Activated naive CD4-positive, alpha-beta T cell treated with anti-CD3 and anti-CD28 coated beads for 36 hours (primary cell): ENCODE measurements at places on chromosomes 16 and 17. TPM values are rescaled to one million over a fixed set of nuclear protein-coding genes. Genes with fewer than 3 reads are reported as not detected.

The MYADML2 gene
- total RNA-seq: not detected

The IGFALS gene
- total RNA-seq: not detected

The PRR35 gene
- total RNA-seq: not detected

The KRT20 gene
- not detected for total RNA-seq

The OTOA gene
- not detected for total RNA-seq

The LGALS9 gene
- total RNA-seq: 81.1 TPM

The PRSS27 gene
- 2.4 TPM for total RNA-seq

The EPN3 gene
- not detected for total RNA-seq

- DNase-seq: no peak
Observed at GRCh38 chr17:81218459-81218858, 4.3 kb downstream of the CEP131 start.

- DNase-seq: peak; percentile 64
Observed at GRCh38 chr16:89737341-89738071, 16.2 kb downstream of the ZNF276 start.

GRCh38 chr16:19288872-19289799 is 3.6 kb downstream of the CLEC19A start:
- no peak for DNase-seq

GRCh38 chr16:5036228-5037156 is 2.8 kb upstream of the NAGPA start:
- no peak for DNase-seq

GRCh38 chr17:1203111-1203966 is 23.6 kb upstream of the ABR start:
- peak; percentile 56 for DNase-seq

DNA sequence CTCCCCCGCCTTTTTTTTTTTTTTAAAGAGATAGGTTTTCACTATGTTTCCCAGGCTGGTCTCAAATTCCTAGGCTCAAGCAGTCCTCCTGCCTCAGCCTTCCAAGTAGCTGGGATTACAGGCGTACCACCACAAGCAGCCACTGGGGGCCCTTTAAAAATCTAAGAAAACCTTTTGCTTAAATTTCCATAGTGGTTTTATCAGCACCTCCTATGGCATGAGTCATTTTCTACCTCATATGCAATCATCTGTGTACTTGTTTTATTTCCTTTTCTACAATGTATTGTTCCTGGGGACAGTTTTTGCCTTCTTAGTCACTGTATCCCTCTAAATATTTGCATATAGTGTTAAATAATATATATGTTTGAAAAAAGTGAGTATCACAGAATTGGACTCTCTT is 29.2 kb downstream of the GNA13 start:
- DNase-seq: peak; percentile 77

- DNase-seq: peak; percentile 53
Observed at GRCh38 chr17:48483471-48484131, 47.2 kb downstream of the HOXB1 start.

DNA sequence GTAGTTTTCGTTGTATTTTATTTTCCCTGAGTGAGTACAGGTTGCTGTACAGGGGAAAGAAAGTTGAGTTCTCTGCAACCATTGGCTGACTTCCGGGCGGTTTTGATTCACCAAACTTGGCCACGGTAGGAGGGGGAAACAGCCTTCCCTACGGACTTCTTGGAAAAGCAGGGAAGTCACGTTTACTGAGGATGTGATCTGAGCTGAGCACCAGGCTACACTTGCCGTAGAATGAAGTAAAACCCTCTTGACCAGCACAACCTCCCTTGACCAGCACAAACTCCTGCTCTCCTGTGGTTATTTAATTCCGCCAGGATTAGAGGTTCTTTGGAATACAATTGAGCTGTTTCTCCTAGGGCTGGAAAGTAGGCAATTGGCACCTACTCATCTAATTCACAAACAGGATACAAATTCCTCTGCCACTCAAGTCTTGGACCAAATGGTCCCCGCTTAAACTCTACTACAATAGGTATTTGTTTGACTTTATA is 242.0 kb upstream of the RBFOX1 start:
- DNase-seq: no peak

DNA sequence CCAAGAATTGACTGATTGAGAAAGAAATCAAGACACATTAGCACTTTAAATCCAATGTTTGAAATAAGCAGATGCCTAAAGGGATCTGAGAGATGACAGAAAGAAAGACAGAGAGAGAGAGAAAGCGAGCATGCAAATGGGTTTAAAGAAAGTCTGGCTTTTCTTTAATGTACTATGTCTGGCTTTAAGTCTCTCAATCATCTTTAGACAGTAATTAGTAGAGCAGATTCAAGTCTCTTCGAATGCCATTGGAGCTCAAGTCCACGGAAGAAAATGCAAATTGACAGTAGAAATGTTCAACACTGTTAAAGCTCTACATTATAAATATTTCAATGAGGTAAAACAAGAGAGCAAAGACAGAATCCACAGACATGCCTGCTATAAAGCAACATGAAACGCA is 1480.2 kb upstream of the CDH8 start:
- DNase-seq: no peak

DNA sequence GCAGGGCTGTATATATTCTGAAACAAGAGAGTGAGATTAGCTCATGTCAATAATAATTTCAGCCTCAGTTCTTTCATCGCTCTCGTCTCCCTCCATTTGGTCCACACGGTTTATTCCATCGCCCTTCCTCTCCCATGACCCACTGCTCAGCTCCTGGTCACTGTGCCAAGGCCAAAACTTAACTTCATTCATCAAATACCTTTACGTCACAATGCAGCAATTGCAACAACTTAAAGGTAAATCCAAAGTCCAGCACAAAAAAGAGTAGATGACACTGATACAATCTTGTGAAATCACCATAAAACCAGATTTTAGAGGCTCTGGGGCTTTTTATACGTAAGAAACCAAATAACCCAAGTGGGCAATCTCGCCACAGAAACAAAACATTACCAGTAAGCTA is 72.0 kb downstream of the ANKRD11 start:
- no peak for DNase-seq

DNA sequence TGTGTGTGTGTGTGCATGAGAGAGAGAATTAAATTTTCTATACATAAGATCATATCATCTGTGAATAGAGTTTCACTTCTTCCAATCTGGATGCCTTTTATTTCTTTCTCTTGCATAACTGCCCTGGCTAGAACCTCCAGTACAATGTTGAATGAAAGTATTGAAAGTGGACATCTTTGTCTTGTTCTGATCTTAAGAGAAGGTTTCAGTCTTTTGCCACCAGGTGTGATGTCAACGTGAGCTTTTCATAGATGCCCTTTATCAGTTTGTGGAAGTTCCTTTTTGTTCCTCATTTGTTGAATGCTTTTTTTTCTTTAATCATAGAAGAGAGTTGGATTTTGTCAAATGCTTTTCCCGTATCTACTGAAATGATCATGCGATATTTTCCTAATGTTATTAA is 63.3 kb downstream of the RNF213 start:
- no peak for DNase-seq

GRCh38 chr16:29968205-29968604 is 5.5 kb upstream of the TAOK2 start:
- DNase-seq: no peak

- DNase-seq: no peak
Observed at GRCh38 chr17:66957951-66958579, 6.4 kb upstream of the CACNG4 start.

DNA sequence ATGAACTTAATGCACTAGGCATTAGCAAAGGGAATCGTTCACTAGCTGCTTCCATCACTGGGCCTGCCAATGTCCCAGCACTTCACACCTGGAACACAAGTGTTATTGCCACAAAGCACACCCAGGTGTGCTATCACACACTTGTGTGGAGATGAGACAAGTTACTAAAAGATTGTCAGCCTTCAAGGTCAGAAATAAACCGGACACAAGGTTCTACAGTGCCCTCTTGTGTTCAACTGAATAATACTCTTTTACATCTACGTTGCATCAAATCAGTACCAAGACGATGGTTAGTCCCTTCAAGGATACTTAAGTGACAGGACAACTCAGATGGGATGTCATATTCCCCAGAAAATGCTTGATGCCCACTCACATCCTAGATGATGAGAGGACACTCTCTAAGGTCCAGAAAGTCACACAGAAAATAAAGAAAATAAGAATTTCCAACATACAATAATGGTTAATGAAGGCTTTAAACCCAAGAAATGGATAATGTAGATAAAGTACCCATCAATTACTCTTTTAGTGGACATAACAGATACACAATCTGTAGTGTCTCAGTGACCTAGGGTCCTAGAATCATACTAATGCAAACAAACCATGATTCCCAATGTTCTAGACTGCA is 16.4 kb upstream of the GLG1 start:
- DNase-seq: no peak

GRCh38 chr17:57493625-57494024 is 237.3 kb downstream of the MSI2 start:
- no peak for DNase-seq

GRCh38 chr16:80894091-80894490 is 89.7 kb upstream of the CDYL2 start:
- no peak for DNase-seq

- no peak for DNase-seq
Observed at GRCh38 chr17:20072692-20072992, 63.5 kb downstream of the SPECC1 start.

DNA sequence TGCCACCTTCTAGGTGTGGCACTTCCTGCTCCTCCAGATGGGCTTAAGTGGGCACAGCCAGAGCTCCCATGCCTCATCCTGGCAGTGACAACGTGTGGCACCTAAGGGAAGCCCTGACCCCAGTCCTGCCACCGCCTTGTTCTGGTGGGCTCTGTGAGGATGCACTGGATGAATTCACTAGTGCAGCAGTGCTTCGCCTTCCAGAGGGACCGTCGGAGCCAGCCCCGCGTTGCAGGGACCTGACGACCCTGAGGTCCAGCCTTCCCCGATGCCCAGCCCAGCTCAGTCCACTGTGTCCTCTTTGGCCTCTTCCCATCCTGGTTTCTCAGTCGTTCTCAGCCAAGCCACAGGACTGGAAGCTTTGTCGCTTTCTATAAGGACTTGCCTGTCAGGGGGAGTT is 399.8 kb downstream of the SEC14L1 start:
- no peak for DNase-seq
